ENCODE measurements at places on chromosomes 3 and 15.

DNA sequence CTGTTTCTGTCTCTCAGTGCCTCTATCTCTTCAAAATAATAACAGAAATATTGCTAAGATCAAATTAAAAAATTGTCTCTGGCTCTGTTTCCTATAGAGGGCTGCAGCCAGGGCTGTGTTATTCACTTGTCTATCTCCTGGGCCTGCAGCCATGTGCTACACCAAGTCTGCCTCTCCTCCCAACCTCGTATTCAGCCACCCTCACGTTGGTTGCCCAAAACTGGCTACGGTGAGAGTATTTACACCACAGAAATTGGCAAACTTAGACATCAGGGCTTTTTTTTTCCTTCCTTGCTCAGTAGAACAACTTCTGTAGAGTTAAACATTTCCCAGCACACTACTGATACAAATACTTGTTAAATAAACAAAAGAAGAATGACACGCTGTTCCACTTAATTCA, 320.9 kb upstream of the ICE2 start:
- no peak for DNase-seq

DNA sequence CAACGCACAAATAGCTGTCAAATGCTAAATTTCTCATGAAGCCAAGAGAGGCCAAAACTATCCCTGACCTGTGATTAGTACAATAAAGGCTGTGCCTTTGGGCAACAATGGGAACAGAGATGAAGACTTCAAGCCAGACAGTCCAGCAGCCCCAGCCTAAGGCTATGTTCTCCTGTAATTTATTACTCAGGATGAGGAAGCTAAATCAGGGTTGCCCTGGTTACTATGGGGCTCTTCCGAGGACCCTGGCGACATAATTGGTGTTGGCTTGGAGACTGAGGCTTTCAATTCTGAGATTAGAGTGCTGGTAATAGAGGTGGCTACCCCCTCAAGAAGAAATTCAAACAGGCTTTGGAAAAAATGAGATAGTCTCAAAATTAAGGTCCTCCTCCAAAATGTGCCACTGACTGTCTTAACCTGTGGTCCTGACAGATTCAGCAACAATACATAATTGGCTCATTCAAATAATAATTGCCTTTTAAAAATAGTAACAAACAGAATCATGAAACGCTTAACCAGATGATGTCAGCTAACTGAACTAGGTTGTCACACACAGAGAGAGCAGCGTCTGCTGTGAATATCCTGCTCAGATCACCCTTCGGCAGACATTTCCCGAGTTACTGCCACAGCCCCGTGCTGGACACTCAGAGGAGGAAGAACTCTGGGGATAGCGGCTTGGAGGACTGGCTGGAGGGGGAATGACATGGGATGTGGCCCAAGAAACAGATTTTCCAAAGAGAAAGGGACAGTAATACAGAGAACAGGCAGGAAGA, 43.0 kb downstream of the NSMCE3 start:
- no peak for DNase-seq

GRCh38 chr3:187327845-187328244, 36.3 kb upstream of the MASP1 start:
- DNase-seq = no peak

DNA sequence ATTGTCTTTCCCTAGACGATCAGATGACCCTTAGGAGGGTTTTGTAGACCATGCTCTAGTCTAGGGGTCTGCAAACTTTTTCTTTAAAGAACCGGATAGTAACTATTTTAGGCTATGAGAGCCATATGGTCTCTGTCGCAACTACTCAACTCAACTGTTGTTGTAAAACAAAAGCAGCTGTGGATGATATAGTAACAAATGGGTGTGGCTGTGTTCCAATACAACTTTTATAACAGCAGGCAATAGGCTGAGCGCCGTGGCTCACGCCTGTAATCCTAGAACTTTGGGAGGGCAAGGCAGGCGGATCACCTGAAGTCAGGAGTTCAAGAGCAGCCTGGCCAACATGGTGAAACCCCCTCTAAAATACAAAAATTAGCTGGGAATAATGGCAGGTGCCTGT, 6.1 kb upstream of the CMTM6 start:
- DNase-seq = peak; percentile 51

- DNase-seq = peak; percentile 37
Measured at GRCh38 chr3:123586131-123586530, 1.3 kb upstream of the HACD2 start.

All from left kidney (tissue), 8 donors.